ENCODE measurements at places on chromosomes 3 and 15.

GRCh38 chr15:99123713-99124451 lies 19.0 kb downstream of the SYNM start:
- no peak for DNase-seq

GRCh38 chr3:141663993-141664392 lies 74.1 kb upstream of the RNF7 start:
- DNase-seq: no peak

- no peak for DNase-seq
Observed at GRCh38 chr3:193350744-193351143, 27.8 kb downstream of the ATP13A5 start.

DNA sequence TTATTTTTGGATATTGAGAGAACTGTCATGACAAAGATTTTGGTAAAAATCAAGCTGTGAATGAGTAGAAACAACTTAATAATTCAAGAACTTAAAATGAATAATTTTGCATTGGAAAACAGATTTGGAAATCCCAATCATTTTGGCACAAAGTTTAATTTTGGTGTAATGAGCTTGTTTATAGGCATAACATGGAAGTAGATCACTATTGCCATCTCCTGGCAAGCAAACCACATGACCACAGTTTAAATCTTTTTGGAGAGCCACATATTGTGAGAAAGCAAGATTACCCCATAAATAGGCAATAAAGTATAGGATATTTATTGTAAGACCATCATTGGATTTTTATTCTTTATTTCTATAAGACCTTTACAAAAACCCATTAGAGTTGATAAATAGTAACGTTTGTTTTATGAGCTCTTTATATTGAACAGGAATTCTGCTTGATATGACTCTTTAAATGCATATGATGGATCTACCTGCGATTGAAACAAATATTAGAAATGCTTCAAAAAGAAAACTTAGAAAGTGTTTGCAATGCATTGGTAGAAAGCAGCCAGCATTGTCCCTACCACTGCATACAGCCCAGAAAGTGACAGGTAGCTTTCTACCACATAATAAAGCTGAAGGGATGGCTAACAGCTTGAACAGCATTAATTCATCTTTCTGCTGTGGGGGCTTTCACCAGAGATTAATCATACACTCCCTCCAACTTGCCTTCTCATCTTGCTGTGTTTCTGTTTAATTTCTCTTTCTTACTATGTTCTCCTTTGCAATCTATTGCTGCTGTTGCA lies 766.8 kb downstream of the TBL1XR1 start:
- no peak for DNase-seq

DNA sequence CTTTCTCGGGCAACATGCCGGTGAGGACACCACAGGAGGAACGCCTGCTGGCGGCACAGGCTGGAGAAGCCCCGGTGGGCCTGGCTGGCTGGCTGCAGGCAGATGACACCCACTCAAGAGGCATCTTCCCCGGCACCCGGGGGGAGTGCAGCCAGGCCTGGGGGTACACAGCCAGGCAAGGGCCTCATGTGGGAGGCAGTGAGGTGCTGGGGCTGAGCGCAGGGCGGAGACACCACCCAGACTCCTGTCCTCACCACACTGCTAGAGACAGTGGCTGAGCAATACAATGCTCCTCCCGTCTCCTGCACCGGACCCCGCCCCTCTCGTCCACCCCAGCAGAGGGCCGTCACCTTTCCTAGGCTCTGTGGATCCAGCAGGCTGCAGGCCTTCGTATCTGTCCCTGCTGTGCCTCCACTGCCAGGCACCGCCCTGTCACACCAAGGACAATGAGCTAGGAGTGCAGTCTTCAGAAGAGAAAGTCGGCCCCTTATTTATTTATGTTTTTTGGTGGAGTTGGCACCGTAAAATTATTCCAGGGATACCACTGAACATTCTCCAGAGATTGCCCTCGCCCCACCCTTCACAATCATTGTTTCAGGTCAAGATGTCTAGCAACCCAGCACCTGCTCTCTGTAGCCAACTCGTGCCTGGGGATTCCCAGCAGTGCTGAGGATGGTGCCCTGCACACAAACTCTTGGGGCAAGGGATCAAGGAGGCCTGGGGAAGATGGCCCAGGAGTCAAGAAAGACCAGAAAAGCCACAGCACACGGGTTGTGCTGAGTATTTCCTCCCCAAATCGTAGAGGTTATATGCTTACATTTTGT lies 129.1 kb downstream of the ATP10A start:
- no peak for DNase-seq

DNA sequence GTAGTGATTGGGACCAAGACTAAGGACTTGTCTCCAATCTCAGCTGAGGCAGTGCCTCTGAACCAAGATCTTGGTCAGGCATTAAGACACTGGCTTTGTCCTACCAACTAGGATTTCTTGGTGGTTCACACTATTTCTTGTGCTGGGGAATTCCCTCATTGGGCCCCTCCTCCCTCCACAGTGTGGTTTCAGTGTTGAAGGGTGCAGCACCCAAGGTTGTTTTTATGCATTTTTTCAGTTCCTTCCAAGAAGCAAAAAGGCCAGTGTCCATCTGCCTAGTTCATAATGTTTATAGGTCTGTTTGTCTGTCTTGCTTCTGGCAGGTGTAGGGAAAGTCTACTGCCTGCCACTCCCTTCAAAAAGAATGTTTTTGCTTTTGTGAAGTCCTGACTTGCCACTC lies 10.6 kb upstream of the ITPKA start:
- DNase-seq: no peak

DNA sequence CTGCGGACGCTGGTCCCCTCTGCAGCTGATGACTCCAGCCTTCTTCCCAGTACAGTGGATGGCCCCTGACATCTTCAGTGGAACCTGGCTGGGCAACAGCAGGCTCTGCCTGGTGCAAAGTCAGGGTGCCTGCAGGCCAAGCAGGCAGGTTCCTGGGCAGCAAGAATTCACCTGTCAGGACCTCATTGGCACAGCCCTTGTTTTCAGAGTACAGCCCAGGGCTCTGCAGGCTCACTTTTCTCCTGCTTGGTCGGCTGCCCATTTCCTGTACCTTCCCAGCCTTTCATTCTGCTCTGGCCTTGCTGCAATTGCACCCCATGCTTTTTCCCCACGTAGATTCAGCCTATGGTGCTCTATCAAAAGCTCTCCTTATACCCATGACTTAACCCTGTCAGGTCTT lies 56.0 kb downstream of the LRTM1 start:
- no peak for DNase-seq

DNA sequence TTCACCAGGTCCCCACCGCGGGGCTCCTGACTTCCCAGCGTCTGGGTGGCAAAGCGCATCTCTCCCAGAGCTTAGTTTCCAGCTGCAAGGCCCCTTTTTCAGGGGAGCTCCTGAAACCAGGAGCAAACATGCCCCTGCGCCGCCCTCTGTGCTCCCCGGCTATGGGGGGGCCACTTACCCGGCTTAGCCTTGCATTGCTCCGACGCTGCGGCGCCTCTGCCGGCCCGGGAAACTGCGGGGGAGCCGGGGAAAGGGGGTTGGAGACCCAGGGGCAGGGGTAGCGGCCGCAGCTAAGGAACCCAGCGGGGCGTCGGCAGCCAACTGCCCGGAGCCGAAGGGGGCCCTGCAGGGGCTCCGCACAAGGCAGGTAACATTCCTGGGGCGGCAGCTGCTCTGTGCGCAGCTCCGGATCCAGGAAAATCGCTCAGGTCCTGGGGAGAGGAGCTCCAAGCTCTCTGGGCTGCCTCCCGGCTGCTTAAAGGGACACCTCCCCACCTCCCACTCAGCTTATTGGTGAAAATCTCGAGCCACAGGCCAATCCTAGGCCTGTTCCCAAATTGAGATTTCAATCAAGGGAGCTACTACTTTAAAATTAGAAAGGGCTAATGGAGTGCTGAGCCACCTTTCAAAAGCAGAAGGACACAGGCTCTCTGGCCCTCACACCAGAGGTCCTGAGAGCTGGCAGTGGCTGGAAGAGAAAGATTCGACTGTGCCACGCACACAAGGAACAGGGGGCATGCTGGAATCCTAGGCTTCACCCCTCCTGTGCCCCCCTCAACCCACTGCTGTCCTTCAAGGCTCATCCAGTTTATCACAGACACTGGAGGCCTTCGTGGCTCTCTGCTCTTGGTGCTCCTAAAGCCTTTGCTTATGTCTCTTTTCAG lies 42.7 kb upstream of the PRICKLE2 start:
- no peak for DNase-seq

- no peak for DNase-seq
Observed at GRCh38 chr15:81106560-81106959, 27.5 kb upstream of the CFAP161 start.

- no peak for DNase-seq
Observed at GRCh38 chr15:43465100-43465499, 27.9 kb downstream of the TP53BP1 start.

- DNase-seq: no peak
Observed at GRCh38 chr3:156644958-156645357, 29.4 kb upstream of the TIPARP start.

- no peak for DNase-seq
Observed at GRCh38 chr3:193773266-193774220, 180.5 kb downstream of the OPA1 start.

- no peak for DNase-seq
Observed at GRCh38 chr3:183907176-183907575, 22.5 kb upstream of the PARL start.

- no peak for DNase-seq
Observed at GRCh38 chr3:159837725-159838124, 150.9 kb upstream of the IL12A start.

- DNase-seq: no peak
Observed at GRCh38 chr15:62758126-62758951, 284.2 kb upstream of the TPM1 start.

DNA sequence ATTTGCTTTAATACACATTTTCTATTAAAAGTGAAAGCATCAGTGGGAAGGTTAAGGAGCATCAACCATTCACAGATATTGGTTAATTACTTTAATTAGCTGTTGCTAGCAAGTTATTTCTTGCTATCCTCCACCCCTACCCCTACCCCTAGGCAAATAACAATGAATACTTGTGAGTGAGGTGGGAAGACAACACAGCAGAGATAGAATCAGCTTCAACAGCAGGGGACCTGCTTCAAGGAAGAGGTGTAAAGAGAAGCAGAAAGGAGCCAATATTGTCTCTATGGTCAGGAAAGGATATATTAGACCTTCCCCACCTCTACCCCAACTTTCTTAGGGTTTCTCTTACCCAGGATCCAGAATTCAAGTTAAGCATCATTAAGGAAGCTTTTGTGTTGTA lies 149.4 kb downstream of the SNRK start:
- no peak for DNase-seq

DNA sequence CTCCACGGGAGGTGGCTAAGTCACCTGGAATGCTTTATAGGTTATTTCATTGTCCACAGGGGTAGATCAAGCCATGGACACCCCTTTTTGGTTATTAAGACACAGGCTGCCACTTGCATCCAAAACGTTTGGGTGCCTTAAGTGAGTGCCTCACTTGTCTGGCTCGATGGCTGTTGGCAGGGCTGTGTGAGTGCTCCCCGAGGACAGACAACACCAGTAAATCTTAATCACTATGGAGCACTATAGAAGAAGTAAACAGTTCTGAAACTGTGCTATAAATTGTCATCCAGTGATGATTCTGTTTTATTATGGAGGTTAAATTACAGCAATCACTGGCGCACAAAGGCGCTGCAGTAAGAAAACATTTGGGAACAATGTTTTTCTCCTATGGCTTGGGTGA lies 215.5 kb downstream of the CACNA2D3 start:
- no peak for DNase-seq

GRCh38 chr3:169280010-169280585 lies 383.4 kb downstream of the MECOM start:
- DNase-seq: no peak

GRCh38 chr3:109685084-109686079 lies 348.0 kb upstream of the DPPA4 start:
- DNase-seq: no peak

- DNase-seq: no peak
Observed at GRCh38 chr3:14170531-14171159, 7.8 kb downstream of the XPC start.

- DNase-seq: no peak
Observed at GRCh38 chr15:101183226-101183930, 68.5 kb downstream of the CHSY1 start.

GRCh38 chr3:126266291-126266840 lies 86.0 kb upstream of the ALDH1L1 start:
- DNase-seq: no peak

GRCh38 chr3:62109534-62109933 lies 263.8 kb downstream of the FEZF2 start:
- DNase-seq: no peak

GRCh38 chr15:47965297-47965696 lies 155.5 kb upstream of the SLC24A5 start:
- DNase-seq: no peak

GRCh38 chr3:30457726-30458125 lies 148.7 kb upstream of the TGFBR2 start:
- DNase-seq: no peak

DNA sequence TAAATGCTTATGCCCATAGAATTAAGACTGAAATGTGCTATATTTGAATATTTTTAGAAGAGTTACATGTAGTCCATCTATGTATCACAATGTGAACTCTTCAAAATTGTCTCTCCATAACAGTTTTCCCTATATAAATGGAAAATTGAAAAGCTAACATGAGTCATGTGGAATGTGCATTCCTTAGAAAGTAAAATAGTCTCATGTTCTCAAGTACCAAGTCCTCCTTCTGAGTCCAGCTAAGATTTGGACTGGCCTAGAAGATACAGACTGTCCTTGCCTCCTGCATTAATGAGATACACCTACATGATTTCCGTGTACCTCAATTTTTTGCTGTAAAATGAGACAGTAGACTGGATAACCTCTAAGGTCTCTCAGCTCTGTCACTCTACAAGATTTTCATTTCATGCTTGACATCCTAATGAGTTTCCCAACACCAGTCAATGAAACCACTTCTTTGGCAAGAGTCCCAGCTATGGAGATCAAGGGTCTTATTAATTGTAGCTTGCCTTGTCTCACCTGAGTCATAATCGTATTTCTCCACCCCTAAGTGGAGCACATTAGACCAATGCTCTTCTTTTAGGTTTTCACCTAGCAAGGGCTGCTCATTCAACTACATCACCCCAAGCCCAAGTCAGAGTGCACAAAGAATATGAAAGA lies 350.6 kb upstream of the IL12A start:
- no peak for DNase-seq

DNA sequence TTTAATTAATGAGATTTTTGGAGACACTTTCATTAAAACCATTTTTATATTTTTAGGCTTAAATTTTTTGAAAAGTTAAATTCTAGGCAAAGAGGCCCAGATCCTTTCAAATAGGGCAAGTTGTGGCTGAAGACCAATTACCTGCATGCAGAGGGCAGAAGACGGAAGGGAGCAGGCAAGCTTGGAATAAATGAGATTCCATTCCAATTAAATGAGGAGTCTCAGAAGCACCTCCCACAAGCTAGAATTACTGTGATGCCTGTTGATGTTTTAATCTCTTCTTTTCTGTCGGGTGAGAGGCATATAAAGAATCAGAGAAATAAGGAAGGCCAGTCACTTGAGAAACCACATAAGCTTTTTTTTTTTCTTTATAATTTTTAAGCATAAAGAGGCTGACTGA lies 46.8 kb downstream of the KBTBD8 start:
- no peak for DNase-seq
